CD4-positive, CD25-positive, alpha-beta regulatory T cell (primary cell): ENCODE measurements at places on chromosomes 16 and 17.

GRCh38 chr17:20998571-20999043 is 44.2 kb downstream of the USP22 start:
- no peak for DNase-seq

- no peak for DNase-seq
Measured at GRCh38 chr16:24943471-24943870, 71.7 kb downstream of the ARHGAP17 start.

DNA sequence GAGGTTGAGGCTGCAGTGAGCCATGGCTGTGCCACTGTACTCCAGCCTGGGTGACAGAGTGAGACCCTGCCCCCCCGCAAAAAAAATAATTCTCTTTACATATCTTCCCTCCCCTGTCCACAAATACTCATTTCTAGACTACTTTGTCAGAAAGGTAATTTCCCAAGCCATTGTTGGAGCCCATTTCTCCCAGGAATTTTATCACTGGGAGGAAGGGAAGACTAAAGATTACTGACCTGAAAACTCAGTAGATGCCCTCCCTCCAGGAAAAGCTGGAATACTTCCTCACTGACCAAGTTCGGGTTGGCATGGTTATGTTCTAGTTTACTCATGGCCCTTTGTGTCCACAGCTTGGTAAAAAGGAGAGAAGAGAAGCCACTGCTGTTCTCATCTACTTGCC is 4.1 kb downstream of the CALCOCO2 start:
- DNase-seq = no peak

GRCh38 chr17:81898029-81898866 is 3.8 kb upstream of the NPB start:
- DNase-seq = no peak

DNA sequence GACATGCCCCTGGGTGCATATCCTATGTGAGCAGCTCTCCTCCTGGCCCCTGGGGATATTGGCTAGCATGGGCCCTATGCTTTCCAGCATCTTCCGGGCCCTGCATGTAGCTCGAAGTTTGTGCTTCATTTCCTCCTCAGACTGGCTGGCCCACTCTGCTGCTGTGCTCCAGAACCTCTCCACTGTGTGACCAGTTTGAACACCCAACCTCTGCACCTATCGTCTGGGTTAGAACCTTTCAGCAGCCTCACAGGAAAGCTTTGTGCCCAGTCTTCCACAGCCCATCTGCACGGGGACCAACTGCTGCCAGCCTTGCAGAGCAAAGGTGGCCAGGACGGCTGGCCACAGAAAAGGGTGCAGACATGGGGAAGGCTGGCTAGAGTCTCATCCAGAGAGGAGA is 10.2 kb upstream of the CLEC18B start:
- DNase-seq = no peak

- DNase-seq = no peak
Measured at GRCh38 chr16:12238598-12238997, 262.1 kb downstream of the SNX29 start.

- no peak for DNase-seq
Measured at GRCh38 chr17:45345246-45345553, 28.4 kb upstream of the MAP3K14 start.

- DNase-seq = no peak
Measured at GRCh38 chr16:67378642-67379041, 14.7 kb downstream of the TPPP3 start.

GRCh38 chr16:46807336-46807735 is 23.6 kb downstream of the C16orf87 start:
- no peak for DNase-seq

DNA sequence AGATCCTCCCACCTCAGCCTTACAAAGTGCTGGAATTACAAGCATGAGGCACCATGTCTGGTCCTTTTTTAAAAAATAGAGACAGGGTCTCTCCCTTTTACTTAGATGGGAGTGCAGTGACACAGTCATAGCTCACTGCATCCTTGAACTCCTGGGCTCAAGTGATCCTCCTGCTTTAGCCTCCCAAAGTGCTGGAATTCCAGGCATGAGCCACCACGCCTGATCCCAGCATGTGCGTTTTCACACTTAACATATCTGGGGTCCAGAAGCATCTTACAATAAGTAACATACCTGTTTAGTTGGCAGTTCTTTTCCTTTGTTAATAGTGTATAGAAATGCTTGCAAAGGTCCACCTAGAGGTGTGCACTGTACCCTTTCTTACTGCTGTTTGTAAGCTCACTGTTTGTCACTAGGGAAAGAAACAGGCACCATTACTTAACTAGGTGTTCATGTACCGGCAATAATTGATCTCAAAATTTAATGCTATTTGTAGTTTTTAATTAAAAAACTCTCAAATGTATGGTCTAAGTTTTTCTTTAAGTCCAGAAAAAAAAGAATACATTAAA is 221.7 kb downstream of the RPTOR start:
- no peak for DNase-seq

DNA sequence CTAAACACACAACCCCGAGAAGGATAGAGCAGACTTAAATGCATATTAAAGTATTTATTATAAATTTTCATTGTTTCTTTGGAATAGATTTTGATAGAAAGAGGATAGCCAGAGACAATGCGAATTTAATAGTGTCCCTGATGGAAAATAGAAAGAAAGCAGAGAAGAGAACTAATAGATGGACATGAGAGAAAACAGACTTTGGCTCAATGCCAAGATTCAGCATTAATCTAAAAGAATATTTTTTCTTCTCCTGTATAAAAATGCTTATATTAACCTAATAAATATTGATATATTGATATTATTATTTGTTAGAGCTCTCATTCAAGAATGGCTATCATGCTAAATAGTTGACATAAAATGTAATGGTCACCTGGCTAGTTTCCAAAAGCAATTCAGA is 173.4 kb downstream of the KIF2B start:
- DNase-seq = no peak

DNA sequence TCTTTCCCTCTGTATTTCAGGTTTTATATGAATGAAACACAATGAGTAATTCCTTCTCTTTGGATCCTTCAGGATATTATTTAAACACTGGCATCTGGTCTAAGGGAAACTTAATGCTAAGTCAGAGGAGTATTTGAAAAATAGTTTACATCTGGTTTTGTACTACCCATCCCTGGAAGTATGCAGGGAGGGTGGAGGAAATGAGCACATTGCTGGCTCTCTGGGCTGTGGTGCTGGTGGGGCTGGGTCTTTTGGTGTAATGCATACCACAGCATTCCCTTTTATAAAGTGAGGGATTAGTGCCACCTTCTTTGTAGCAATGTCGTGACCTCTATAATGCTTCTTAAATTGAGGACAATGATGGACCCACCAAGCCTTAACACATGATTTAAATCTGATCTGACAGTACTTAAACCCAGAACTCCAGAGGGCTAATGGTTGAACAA is 105.5 kb upstream of the AXIN2 start:
- no peak for DNase-seq

DNA sequence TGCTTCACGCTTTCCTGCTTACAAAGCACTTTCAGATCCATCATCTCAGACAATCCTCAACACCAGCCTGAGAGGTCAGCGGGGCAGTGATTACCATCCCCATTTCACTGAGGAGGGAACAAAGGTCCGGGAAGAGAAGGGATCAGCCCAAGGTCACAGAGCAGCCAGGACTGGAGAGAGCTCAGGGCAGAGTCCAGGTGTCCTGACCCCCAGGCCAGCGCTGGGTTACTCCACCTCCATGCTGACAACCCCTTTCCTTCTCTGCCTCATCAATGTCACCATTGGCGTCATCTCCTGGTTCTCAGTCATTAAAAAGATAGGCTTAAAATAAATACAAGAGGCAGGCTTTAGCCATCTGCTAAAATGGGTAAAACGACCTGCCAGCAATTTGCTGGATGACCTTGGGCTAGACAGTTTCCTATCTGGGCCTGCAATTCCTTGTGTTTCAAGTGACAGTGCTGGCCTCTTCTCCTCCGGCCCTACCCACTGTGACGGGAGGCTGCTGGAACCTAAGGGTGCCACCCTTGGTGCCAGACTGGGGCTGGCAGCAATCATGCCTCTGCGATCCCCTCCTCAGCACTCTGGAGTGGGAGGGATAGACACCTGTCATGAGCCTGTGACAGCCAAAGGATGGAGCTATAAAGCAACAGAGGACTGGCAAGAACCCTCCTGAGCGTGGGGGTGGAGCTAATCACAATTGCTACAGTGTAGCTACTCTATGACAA is 79.5 kb upstream of the CCL1 start:
- DNase-seq = no peak

DNA sequence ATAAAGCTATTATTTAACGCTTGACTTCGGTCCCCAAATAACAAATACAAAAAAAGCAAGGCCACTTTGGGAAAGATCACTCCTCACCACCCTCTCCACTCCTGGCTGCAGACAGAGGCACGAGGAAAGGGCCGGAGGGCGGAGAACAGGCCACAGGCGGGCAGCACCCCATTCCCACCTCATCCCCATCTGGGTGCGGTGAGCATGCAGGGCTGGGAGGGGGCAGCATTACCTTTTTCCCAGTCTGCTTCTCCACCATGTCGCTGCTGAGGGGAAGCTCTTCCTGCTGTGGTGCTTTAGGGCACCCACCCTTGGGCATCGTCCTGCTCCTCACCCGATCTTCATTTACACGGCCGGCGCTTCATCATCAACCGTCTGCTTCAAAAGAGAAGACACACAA is 99.2 kb downstream of the ZNF778 start:
- no peak for DNase-seq

- no peak for DNase-seq
Measured at GRCh38 chr17:81021531-81022343, 13.2 kb upstream of the BAIAP2 start.

GRCh38 chr16:28192806-28193529 is 18.8 kb downstream of the XPO6 start:
- peak; percentile 82 for DNase-seq

DNA sequence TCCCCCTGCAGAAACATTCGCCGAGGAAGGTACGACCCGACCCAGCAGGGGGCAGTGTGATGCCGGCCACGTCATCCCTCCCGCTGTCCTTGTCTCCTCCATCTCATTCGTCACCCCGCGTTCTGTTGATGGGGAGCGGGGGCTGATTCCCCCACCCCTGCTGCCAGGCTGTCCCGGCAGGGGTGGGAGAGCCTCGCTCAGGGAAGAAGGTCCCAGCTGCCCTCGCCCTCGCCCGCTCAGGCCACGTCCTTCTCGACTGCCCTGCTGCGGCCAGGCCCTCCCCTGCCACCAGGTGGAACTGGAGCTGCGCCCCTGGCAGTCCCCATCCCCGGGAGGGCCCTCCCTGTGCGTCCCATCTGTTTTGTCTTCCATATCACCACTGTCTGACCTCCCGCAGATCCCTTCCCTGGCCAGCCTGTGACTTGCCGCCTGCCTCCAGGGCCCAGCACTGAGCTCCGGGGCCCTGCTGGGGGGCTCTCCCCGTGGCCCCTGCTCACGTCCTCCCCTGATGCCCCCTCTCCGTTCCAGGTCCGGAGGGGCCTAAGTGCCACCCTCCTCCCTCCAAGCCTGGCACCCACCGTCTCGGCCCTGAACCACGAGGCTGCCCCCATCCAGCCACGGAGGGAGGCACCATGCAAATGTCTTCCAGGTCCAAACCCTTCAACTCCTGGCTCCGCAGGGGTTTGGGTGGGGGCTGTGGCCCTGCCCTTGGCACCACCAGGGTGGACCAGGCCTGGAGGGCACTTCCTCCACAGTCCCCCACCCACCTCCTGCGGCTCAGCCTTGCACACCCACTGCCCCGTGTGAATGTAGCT is 20.6 kb downstream of the ADAM11 start:
- DNase-seq = peak; percentile 77

GRCh38 chr17:79214940-79215604 is 140.4 kb downstream of the ENGASE start:
- no peak for DNase-seq

- DNase-seq = no peak
Measured at GRCh38 chr17:39729280-39729851, 966 bp downstream of the MIEN1 start.

- DNase-seq = no peak
Measured at GRCh38 chr16:1107141-1107540, 11.1 kb upstream of the C1QTNF8 start.

- DNase-seq = no peak
Measured at GRCh38 chr16:47449788-47450187, 11.1 kb downstream of the ITFG1 start.

- DNase-seq = peak; percentile 49
Measured at GRCh38 chr17:19024101-19025078, 19.8 kb upstream of the FAM83G start.

DNA sequence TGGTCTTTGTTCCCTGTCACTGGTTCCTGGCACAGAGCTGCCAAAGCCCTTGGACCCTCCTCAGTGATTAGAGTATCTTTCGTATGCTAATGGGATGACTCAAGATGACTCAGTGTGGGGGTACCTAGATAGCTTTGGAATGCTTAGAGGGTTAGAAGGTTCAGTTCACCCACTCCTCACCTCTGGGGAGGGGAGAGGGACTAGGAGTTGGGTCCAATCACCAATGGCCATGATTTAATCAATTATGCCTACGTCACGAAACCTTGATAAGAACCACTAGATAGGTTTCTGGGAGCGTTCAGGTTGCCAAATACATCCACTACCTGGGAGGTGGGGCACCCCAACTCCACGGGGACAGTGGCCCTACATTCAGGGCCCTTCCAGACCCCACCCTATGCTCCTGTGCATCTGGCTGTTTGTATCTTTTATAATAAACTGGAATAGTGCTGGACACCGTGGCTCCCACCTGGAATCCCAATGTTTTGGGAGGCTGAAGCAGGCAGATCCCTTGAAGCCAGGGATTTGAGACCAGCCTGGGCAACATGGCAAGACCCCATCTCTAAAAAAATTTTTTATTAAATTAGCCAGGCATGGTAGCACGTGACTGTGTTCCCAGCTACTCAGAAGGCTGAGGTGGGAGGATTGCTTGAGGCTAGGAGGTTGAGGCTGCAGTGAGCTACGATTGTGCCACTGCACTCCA is 29.2 kb upstream of the LITAF start:
- no peak for DNase-seq

- DNase-seq = no peak
Measured at GRCh38 chr17:51718983-51719382, 439.5 kb downstream of the CA10 start.

- DNase-seq = no peak
Measured at GRCh38 chr16:27406511-27407128, 4.6 kb downstream of the IL21R start.

GRCh38 chr17:80941171-80941570 is 50.5 kb upstream of the CHMP6 start:
- DNase-seq = no peak
